ENCODE measurements at places on chromosomes 5 and 9.

DNA sequence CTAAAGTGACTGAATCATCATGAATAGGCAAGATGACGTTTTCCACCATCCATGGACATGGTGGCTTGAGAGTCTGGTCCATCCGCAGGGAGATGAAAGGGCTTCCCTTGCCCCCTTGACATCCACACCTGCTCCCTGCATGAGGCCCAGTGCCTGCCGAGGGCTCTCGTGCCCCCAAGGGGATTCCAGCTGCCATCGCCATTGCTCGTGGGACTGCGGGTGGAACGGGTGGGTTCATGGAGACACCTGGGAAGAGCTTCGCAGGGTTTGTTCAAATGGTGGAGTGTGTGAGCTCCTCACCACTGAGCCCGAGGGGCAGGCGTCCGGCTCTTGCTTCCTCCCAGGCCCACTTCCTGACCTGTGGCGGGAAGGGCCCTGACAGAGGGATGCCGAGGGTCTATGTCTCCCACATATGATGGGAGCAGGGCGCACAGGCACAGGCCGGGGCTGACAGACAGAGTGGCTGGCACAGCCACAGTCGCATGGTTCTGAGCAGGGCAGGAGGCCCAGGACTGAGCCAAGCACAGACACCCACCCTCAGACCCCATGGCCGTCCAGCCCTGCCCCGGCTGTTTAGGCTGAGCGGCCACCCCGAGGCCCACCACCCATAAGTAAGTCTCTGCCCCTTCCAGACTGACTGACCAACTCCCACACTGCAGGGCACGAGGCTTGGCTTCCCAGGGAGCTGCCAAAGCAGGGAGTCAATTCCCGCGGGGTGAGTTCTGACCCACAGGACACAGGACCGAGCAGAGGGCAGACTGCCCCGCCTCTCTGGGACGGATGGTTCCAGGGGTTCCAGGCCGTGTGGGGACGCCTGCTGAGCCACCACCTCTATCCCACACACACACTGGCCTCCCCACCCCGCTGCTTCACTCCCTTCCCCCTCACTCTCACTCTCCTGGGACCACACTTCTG is 70.0 kb upstream of the PPP1R26 start:
- DNase-seq, result no peak

GRCh38 chr5:64947031-64947430 is 178.3 kb downstream of the CWC27 start:
- no peak for DNase-seq

DNA sequence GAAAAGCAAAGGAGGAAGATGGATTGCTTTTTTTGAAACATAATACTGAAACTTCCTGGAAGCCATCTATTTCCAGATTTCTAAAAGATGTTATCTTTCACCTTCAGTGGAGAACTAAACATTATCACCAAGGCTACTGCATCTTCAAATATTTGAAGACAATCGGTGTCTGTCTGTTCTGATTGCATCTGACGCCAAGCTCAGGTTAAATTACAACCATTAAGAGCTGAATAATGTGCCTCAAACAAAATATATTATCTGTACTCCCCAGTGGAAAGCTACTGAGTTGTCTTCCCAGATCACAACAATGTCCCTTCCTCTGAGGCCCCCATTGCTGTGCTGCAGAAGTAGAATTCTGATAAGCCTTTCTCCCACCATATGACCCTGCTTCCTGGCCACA is 342.3 kb downstream of the PLK2 start:
- DNase-seq, result no peak

DNA sequence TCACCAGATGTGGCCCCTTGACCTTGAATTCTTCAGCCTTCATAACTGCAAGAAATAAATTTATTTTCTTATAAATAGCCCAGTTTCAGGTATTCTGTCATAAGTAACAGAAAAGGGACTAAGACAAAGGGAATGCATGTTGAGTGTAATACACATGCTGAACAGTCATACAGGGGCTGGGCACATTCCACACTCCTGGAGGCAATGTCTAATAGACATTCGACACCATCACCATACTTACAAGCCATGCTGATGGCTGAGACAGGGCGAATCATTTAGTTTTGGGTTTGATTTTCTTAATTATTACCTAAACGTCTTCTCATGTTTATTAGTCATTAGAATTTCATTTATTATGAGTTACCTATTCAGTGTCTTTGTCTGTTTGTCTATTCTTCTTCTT is 68.5 kb downstream of the TENT4A start:
- DNase-seq, result no peak

GRCh38 chr9:123753016-123753415 is 176.9 kb downstream of the DENND1A start:
- no peak for DNase-seq

DNA sequence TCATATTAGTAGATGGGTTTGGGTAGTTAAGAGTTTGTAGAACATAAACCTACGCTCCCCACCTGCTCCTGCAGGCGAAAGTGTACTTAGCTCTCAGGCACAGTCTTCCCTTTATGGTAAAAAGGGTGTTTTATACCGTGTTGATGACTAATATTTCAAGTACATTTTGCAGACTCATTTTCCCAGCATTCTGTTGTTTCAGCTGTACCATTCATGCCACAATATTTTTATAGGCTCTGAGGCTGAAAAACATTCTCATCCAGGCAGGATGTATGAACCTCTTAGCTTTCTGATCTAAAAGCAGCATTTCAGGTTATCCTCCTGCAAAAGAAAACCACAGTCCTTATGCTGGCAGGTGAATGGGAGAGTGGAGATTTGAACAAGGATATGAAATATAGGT is 231.4 kb downstream of the NR2F1-AS1 start:
- no peak for DNase-seq

- no peak for DNase-seq
Measured at GRCh38 chr5:169350016-169350415, 49.1 kb upstream of the SLIT3 start.

DNA sequence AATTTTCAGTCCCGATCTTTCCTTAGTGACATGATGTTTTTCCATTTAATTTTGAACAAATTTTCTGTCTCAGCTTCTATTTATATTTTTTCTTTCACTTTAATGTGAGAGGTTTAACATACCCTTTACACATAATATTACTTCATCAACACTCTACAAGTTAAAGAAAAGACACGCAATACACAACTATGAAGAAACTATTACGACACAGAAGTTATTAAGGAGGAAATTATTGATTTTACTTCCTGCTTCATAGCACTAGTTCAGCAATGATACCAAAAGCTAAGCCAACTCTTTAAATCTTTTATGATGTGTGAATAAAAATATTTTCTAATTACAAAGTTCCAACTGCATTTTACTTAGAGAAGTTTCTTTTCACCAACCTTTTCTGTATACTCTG is 432.3 kb upstream of the DAB2 start:
- no peak for DNase-seq

DNA sequence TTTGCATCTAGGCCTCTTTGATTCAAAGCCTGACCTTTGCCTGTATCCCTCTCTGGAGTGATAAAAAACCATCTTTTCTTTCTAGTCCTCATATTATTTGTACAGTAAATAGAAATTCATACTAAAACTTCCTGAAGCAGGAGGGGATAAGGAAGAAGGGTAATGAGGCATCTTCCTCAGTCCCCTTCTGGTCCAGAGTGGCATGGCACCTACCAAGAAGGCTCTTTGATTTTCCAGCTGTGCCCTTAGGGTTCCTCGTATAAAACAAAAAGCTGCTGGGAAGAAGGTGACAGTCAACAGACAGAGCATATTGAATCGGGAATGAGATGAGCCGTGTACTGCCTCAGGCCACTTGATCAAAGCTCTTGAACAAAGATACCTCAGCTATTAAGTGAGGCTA is 71.9 kb upstream of the SPDL1 start:
- no peak for DNase-seq

DNA sequence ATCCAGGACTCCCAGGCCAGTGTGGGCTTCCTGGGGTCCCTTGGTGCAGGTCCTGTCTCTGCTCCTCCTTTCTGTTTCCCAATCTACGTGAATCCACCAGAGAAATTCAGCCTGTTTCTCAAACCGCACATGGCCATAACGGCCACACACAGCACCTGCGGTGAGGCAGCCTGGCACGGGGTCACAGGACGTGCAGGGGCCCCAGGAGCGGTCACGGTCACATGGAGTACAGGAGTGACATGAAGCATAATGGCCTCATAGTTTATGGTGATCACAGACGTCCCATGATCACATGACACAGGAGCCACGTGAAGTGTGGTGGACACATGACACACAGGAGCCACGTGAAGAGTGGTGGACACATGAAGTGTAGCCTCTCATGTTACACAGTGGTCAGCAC is 248.5 kb upstream of the IRX4 start:
- DNase-seq, result no peak

- DNase-seq, result no peak
Measured at GRCh38 chr5:5558102-5558501, 135.6 kb downstream of the ICE1 start.

DNA sequence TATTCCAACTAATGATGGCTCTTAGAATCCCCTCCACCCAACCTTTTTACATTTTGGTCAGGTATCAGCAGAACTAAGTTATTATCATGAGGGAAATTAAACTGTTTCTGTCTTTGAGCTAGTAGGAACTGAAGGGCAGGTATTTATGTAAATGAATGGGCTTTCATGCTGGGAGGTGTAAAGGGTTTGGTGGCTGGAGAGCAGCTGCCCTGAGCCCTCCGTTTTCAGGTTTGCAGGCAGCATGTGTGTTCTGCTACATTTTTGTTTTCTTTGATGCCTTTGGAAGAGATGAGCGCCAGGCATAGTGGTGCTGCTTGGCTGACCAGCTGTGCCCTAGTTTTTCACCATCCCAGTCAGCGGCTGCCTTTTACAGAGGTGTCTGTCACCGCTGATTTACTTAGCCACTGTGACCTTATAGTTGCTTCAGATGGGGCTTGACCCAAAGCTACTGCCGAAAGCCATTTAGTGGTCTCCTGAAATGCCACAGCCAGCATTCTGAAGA is 231.9 kb downstream of the MAST4 start:
- no peak for DNase-seq

GRCh38 chr5:147876626-147877025 is 1.9 kb upstream of the SCGB3A2 start:
- no peak for DNase-seq

GRCh38 chr9:124012368-124013301 is 1.1 kb downstream of the LHX2 start:
- no peak for DNase-seq

DNA sequence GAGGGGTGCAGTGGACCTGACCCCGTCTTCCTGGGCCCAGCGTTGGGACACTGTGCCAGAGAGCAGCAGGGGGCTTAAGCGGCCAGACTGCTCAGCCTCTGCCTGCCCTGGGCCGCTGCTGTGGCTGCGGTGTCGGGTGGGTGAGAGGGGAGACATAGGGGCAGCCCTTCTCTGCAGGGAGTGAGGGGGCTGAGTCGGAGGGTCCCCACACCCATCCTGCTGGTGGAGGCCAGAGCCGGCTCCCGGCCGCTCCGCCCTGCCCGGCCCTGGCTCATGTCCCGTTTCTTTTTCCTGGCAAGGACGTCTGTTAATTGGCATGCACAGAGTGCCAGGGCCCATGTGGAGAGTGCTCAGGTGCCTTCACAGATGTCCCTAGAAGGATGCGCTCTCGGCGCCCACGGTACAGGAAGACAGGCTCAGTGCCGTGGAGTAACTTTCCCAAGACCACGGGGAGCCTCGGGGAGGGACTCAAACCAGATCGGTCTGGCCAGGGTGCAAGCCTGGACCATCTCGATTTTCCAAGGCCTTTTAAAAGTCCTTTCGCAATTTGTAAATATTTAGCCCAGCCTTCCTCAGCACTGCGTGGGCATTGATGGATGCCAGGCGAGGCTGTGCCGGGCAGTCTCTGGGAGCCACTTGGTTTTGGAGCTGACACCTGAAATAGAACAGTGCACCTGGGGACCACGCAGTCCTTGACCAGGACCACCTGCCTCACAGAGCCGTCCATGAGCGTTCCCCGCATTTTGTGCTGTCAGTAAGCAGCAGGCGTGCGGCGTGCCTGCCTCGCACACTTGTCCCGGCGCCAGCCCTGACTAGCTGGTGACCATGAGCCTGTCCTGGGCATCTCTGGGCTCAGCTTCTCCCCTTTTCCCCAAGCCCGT is 60.9 kb downstream of the RXRA start:
- DNase-seq, result no peak

DNA sequence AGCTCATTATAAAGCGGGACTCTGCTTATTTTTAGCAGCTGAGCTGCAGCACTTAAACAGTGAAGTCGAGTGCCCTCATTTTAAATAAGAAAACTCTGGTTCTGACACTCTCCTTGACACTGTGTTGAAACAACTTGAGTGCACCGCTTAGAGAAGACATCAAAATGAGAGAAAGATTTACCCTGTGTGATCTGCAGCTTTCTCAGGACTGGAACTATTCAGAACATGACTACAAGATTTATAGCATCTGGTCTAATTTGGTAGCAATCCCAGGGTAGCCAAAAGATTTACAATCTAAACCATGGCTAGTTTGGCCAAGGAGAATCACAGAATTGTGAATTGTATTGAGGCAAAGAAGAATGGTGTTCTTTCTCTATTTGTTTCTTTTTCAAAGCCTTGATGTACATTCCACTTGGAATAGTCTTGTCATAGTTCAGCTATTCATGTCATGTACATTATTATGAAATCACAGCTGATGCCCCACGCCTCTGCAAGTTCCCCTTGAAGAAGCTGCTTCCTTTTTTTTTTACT is 38.7 kb downstream of the PLEKHG4B start:
- no peak for DNase-seq

GRCh38 chr5:143350751-143351602 is 52.5 kb downstream of the NR3C1 start:
- no peak for DNase-seq

DNA sequence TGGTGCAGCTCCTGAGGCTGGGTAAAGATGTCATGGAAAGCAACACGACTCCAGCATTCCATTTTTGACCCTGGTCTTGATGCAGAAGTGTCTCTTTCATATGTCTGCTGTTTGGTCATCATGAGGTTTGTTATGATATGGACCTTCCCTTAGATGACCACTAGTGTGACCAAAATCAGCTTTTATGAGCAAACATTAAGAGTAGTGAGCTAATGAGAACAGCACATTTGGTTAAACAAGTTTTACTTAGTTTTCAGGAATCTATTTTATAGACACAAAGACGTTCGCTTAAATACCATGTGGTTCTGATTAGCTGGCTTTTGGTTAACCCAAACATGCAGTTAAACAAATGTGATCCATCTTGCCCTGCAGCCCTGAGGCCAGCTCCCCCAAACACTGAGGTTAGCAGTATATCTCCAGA is 56.7 kb upstream of the ACTBL2 start:
- no peak for DNase-seq

DNA sequence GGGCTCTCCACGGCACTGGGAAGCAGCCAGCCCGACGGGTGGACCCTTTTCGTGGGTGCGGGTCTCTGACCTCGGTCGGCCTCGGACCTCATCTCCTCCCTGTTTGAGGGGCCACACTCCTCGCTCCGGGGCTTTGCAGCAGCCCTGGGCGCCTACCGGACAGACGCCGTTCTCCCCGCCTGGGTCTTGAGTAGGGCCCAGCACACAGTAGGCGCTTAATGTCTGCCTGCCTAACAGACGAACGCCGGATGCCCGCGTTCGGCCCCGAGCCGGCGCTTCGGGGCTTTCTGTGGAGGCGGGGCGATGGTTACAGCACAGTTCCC is 842 bp upstream of the GTF3C5 start:
- DNase-seq, result no peak
